Neuronal stem cell (in vitro differentiated cells): ENCODE measurements at places on chromosomes 5 and 9.

GRCh38 chr5:129670957-129671500 is 76.9 kb upstream of the MINAR2 start:
- H3K36me3 ChIP-seq: no peaks in the 10 kb centered on the region
- no peak overlapping the region for H3K4me3 ChIP-seq
- no peaks in the 10 kb centered on the region for H3K4me1 ChIP-seq
- DNase-seq: no peak
- H3K27ac ChIP-seq: no peak overlapping the region
- no peaks in the 10 kb centered on the region for H3K27me3 ChIP-seq

DNA sequence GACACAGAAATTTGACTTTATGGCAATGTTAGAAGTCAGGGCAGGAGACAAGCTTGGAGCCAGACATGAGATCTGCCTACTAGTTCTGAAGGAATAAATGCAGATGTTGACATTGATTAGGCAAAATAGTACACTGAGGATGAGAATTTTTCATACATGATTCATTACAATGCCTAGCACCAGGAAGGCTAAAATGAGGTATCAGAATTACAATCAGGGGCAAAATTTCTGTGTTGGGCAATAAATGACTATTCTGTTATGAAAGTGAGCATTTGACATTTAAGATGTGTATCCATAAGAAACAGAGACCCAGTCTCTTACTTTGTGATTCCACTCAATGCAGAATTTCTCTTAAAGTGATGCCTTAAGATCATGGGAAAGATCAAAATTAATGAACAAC is 92.4 kb upstream of the CDH10 start:
- DNase-seq: no peak
- H3K27me3 ChIP-seq: no peaks in the 10 kb centered on the region
- H3K36me3 ChIP-seq: no peaks in the 10 kb centered on the region

- H3K4me1 ChIP-seq: peaks cover 2% of the 10 kb centered on the region
- H3K27me3 ChIP-seq: no peaks in the 10 kb centered on the region
- DNase-seq: no peak
- no peaks in the 10 kb centered on the region for H3K36me3 ChIP-seq
Observed at GRCh38 chr5:111309384-111309783, 85.2 kb downstream of the CAMK4 start.

GRCh38 chr5:148804393-148804792 is 22.0 kb upstream of the ADRB2 start:
- no peak for DNase-seq
- no peak overlapping the region for H3K27ac ChIP-seq
- no peaks in the 10 kb centered on the region for H3K4me1 ChIP-seq
- no peaks in the 10 kb centered on the region for H3K27me3 ChIP-seq

DNA sequence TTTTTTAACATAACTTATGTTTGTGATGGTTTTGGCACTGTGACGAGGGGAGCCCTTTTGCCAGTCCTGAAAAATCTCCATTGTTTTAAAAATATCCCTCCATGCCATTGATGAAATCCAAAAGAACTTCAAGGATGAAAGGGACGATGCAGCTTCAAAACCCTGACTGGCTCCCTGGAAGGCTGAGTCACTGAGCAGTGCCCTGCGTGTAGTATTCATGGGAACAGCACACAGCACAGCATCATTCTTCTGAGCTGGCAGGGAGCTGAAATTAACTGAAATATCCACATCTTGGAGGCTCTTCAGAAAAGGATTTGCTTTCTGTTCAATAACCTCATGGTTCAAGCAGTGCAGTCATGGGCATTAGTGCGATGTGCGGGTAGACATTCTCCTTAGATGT is 29.7 kb downstream of the PDE4D start:
- no peaks in the 10 kb centered on the region for H3K4me1 ChIP-seq
- no peak overlapping the region for H3K27ac ChIP-seq
- H3K4me3 ChIP-seq: no peak overlapping the region
- no peaks in the 10 kb centered on the region for H3K36me3 ChIP-seq
- no peaks in the 10 kb centered on the region for H3K27me3 ChIP-seq

DNA sequence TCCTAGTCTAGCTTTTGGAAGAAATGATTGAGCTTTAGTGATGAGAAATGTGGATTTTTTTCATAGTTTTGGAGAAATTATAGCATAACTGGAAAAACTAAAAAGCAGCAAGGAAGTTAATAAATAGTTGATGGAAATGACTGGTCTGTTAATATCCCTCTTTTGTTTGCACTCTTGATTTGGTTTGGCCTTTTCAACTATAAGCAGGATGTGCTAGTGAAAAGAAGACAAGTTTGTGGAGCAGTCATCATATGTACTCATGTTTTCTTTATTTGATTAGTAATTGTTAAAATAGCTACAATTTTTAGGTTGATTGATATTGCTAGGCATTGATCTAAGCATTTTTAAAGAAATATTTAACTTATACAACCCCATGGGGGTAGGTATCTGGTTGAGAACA is 374.7 kb downstream of the TAF11L14 start:
- no peak for DNase-seq
- H3K27ac ChIP-seq: no peak overlapping the region
- H3K36me3 ChIP-seq: no peaks in the 10 kb centered on the region
- H3K4me3 ChIP-seq: no peak overlapping the region

GRCh38 chr5:39624890-39625289 is 200.1 kb upstream of the DAB2 start:
- no peak overlapping the region for H3K27ac ChIP-seq
- H3K4me1 ChIP-seq: no peaks in the 10 kb centered on the region
- no peak for DNase-seq
